ENCODE measurements at places on chromosomes 3 and 15.

- no peak for DNase-seq
Observed at GRCh38 chr3:58254144-58254543, 16.6 kb downstream of the ABHD6 start.

DNA sequence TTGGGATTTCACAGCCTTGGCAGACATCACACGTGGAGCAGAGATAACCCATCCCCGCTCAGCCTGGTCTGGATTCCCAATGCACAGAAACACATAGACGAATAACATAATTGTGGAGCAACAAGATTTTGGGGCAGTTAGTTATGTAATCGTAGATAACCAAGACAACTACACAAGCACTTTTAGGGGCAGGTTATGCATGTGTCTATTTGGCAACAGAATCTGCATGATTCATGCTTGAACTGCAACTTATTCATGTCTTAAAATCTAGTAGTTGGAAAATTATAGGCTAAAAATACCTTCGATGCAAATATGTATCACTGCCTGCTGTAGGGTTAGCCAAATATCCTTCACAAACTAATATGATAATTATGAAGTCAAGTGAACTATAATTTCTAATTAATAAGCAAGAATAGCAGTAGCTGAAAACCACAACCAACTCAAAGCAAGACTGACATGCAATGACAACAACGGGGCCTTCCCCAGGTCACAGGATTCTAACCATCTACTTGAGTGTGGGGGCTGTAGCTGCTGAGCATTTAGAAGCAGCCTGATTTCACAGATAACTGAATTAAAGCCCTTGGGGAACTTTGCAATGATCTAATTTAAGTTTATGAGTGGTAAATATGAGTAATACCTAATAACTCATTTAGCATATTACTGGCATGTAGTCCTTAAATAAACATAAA lies 31.1 kb downstream of the DGKG start:
- DNase-seq: no peak

GRCh38 chr15:97199393-97200051 lies 761.0 kb upstream of the ARRDC4 start:
- no peak for DNase-seq

DNA sequence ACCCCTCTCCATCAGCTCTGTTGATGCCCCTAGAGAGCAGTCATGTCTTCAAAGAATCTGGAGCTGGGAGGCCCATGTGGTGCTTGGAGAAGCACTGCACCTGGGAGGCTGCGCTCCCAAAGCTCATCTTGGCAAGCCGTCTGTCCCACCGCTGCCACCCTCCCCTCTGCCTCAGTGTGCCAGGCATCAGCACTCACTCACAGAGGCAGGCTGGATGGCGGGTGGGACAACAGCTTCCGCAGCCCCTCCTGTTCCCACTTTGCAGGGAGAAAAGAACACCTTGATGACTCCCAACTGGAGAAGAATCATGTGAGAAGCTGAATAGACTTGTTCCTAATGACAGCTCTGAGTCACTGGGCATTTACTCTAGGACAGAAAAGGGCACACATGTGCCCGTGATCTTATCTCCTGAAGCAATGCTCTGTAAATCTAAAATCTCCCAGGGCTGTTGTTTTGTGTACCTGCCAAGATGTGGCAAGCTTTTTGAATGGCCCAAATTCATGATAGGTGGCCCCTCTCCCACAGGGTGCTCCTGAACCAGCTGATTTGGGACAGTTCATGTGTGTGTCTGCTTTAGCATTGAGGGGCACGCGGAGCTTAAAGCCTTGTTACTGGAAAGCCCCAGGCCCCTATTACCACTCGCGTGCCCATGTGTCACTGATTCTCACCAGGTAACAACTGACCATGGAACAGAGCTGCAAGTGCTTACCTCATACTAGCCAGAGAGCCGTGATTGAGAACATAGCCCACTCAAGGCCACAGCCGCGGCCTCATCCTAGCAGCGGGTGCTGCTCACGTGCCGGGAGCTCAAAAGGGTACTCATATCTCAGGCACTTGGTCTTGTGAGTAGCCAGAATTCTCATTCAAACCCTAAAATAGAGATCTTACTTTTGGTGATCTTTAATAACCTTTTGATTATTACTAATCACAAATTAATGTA lies 104.4 kb downstream of the DNAJB8 start:
- DNase-seq: no peak

DNA sequence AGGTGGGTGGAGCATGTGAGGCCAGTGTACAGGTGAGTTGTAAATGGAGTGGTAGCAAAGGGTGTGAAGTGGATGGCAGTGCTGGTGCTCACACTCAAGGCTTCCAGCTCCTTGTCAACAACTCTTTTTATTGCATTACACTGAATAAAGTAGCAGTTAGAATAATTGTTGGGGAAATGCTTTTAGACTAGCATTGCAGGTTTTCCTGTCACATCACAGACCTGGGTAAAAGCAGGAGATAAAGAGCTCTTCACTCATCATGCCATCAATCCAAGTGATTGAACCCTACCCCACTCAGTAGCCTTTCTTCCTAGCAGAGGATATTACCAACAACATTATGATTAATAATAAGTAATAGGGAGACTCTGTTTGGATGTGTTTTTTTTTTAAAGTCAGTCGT lies 81.6 kb downstream of the CDIN1 start:
- DNase-seq: no peak

DNA sequence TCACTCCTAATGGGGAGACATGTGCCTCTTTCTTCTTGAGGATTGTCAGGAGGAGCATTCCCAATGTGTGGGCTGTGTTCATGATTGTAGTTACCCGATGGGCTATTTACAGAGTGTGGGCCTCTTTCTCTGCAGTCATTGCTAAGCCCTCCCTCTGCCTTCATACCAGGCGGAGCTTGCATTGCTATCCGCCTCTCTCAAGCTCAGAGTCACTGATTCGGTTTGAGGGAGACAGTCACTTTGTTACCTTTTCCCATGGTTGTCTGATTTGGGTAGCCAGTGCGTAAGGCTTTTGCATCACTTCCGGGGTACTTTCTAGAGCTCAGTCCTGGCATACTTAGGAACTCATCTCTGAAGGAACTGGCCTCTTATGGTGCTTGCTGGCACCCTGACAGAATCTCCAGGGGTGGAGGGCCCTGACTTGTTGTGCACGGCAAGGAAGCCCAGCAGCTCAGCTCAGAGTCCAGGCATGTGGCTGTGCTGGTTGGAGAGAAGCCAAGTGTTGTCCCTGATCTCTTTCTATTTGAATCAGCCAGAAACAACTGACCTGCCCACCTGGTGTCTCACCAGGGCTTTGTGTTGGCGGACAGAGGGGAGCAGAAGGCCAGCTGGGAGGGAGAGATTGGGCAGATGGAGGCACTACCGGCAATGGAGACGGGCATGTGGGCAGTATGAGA lies 79.8 kb downstream of the EPHB1 start:
- DNase-seq: no peak

GRCh38 chr3:112304611-112305010 lies 10.6 kb upstream of the SLC9C1 start:
- DNase-seq: no peak
